CD4-positive, alpha-beta T cell treated with Interleukin-17A for 1 hour (primary cell): ENCODE measurements at places on chromosomes 7 and 10.

- no peak for DNase-seq
These were observed 52.9 kb downstream of the CYP2C9 start for GRCh38 chr10:94991243-94991888.

DNA sequence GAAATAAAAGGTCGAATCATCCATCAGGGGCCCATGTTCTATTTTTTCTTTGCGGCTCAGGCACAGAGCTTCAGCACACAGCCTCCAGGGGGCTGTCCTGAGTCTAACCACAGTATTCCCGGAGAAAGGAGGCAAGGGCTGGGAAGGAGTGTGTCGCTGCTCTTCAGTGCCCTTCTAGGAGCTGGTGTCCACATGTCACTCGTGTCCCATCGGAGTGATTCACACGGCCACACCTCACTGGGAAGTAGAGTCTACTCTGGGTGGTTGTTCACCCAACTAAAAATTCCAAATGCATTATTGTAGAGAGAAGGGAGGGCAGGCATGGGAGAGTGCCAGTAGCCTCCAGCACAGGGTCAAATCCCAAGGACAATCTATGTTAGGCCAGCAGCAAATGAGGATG is 114.8 kb upstream of the LANCL2 start:
- DNase-seq, result no peak

DNA sequence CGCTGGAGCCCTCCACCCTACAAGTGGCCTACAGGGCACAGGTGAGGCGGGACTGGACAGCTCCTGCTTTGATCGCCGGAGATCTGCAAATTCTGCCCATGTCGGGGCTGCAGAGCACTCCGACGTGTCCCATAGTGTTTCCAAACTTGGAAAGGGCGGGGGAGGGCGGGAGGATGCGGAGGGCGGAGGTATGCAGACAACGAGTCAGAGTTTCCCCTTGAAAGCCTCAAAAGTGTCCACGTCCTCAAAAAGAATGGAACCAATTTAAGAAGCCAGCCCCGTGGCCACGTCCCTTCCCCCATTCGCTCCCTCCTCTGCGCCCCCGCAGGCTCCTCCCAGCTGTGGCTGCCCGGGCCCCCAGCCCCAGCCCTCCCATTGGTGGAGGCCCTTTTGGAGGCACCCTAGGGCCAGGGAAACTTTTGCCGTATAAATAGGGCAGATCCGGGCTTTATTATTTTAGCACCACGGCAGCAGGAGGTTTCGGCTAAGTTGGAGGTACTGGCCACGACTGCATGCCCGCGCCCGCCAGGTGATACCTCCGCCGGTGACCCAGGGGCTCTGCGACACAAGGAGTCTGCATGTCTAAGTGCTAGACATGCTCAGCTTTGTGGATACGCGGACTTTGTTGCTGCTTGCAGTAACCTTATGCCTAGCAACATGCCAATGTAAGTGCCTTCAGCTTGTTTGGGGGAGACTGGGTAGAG is at the start of gene COL1A2:
Gene COL1A2 (plus strand): TSS at position 459 of the 704 bp plus-strand sequence. CDS start 137 bp downstream, at position 596.
- no peak for DNase-seq

DNA sequence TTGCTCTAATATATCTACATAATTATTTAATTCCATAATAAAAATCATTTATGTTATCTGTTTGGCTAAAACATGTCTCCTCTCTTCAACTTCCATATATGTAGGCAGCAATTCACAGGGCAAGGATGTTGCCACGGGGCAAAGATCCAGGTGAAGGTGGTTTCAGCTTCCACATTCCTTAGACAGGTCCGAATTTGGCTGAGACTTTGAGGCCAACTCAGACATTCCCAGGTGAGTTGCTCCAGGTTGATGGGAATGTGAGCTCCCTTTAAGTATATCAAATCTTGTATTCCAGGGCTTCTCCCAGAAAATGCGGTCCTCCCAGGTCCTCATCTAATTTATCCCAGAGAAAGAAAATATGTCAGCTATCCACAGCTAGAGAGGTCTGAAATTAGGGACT is 15.1 kb upstream of the AOAH start:
- no peak for DNase-seq

DNA sequence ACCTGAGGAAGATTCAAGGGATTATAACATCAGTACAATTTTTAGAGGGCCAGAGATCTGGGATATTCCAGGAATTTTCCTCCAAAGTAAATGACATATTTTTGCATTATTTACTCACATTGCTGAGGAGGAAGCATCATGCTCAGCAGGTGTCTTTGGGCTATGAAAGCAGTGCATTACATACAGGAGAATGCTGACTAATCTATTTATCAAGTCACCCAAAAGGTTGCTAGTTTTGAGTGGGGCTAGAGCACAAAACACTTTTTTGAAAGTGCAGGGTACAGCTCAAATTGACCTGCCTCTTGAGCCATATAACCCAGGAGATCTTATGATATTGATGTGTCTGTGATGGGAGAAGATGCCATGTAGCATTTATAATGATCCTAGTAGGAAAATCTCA is 603.1 kb downstream of the POM121L12 start:
- no peak for DNase-seq

GRCh38 chr10:71391701-71392100 is 5.0 kb upstream of the CDH23 start:
- DNase-seq, result no peak

GRCh38 chr7:84677117-84677732 is 482.6 kb upstream of the SEMA3A start:
- no peak for DNase-seq

GRCh38 chr7:127769137-127769536 is 117.1 kb downstream of the SND1 start:
- no peak for DNase-seq

DNA sequence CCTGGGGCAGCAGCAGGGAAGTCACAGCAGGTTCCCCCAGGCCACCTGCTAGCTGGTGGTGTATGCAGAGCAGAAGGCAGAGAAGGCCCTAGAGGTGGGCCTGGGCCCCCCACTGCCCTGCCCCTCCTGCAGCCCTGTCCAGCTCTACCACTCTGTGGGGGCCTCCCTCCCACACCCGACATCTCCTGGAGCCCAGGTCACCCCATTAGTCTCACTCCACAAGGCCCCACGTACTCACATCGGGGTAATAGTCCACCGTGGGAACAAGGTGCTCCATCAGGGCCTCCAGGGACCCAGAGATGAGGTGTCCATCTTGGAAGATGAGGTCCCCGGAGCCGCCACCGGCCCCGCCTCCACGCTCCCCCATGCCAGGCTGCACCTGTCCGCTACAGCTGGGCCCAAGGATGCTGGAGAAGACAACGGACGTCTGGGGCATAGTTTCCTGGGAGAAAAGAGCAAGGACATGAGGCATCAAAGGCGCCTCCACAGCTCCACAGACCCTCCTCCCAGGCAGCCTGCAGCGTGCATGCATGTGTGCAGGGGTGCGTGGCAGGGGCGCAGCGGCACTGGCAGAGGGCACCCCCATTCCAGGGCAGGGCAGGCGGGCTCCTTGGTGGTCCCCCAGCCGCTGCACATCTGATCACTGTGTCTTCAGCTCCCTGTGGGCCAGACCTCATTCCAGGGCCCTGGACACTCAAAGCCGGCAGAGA is 61.0 kb downstream of the RASGEF1A start:
- DNase-seq, result no peak

DNA sequence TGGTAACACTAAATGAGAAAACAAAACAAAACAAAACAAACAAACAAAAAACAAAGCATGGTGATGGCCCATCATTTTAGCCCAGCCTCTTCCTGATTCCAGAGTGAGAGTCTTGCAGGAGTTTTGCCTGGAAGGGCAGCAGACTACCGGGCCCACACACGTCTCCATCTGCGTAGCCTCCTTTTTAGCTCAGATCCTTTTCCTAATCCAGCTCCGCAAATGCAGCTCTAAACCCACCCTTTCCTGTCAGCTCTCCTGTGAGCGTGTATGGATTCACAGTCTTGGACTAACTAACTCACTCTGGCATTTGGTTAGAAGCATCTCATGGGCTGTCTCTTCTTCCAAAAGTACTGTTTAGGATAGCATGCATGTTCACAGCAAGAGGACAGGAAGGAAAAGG is 14.0 kb downstream of the OR9A4 start:
- DNase-seq, result no peak

- no peak for DNase-seq
These were observed 208.5 kb downstream of the TRIL start for GRCh38 chr7:28749638-28750037.

GRCh38 chr10:52226197-52226847 is 87.8 kb upstream of the DKK1 start:
- DNase-seq, result no peak

DNA sequence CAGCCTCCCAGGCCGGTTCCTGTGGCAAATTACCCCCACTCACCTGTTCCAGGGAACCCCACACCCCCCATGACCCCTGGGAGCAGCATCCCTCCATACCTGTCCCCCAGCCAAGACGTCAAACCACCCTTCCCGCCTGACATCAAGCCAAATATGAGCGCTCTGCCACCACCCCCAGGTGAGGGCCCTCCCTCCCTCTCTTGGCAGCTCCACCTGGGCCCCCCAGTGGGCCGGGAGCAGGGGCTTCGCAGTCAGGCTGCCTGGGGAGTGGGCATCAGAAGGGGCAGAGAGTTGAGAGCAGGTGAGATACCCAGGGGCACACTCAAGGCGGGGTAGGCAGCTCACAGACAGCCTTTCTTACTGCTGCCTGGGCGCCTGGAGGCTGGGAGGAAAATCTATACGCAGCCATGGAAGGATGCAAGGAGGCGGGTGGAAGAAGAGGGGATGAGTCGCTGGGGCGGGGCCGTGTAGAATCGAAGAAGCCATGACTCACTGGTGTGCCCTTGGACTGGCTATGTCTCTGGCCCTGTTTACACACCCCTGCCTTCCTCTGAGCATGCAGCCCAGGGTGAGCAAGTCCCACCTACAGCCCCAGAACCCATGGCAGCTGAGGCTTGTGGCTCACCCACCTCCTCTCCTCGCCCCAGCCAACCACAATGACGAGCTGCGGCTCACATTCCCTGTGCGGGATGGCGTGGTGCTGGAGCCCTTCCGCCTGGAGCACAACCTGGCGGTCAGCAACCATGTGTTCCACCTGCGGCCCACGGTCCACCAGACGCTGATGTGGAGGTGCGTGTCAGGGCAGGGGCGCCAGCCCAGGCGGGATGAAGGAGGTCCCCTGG is 48.6 kb upstream of the PPIF start:
- DNase-seq, result no peak

GRCh38 chr10:87578842-87579401 is 74.2 kb downstream of the MINPP1 start:
- DNase-seq, result no peak

DNA sequence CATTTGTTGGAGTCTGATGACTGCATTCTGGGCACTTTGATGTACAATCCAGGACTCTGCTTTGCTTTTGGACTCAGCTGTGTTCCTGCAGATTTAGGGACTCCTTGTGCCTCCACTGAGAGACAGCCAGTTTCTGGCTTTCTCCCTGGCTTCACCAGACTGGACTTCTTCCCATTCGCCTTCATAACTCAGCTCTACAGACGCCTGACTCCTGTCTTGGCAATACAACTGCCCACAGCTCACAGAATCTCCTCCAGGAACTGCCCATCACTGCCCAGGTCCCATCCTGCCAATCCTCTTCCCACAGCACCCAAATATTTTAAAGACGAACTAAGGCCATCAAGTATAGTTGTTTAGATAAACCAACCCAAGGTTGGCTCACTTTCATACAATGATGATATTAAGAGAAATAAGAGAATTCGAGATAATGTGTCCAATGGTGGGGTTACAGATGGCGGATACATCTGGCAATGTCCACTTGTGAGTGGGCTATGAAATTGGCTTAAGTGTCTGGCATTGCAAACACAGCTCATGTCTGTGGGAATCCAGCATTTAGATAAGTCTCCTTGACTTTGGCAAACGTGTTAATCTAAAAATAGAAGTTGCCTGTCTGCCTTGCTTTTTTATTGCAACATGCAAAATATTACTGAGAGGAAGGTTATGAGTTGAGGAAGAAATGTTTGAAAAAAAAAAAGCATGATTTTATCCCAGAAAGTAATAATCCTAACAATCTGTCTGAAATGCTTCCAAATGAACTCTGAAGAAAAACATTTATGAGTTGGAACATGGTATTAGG is 95.1 kb downstream of the ITGA8 start:
- no peak for DNase-seq

GRCh38 chr7:4163565-4164203 is 518.4 kb upstream of the FOXK1 start:
- no peak for DNase-seq
